ENCODE measurements at places on chromosomes 11 and 22. TPM values are rescaled to one million over a fixed set of nuclear protein-coding genes. Genes with fewer than 3 reads are reported as not detected.

The OR52I2 gene
- not detected for polyA plus RNA-seq

GRCh38 chr22:46457502-46458488 lies 79.6 kb downstream of the CELSR1 start:
- no peak for DNase-seq
- H3K36me3 ChIP-seq: no peaks in the 10 kb centered on the region
- H3K4me1 ChIP-seq: no peaks in the 10 kb centered on the region
- no peak overlapping the region for H3K27ac ChIP-seq
- no peak overlapping the region for H3K4me3 ChIP-seq

DNA sequence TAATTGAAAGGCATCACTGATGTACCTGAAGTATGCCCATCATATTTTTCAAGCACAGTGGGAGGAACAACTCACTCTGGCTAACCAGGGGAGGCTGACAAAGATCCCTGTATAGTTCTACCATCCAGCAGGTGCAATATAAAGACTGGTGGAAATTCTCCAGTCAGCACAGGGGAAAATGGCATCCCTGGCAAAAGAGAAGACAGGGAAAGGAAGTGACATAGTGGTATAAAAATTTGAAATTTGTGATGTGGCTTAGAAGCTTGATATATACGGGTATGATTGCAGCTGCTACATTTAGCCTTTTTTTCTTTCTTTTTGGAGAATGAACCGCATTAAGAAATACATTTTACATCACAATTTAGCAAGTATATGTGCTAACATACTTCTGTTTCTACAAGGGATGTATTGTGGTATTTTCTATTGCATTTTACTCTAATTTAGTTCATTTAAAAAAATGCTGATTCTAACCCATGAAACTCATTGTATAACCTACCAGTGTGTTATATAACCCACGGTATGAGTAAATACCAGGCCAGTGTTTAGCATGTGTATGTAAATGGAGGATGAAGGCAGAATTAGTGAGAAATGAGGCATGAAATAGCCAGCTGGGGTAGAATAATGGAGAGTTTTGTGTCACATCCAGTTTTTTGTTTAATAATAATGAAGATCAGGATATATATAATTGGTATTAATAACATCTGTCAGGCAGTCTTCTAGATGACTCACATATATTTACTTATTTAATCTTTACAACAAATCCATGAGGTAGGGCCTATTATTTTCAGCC lies 186.1 kb downstream of the ARHGAP42 start:
- no peak overlapping the region for H3K4me3 ChIP-seq
- no peaks in the 10 kb centered on the region for H3K36me3 ChIP-seq
- no peak for DNase-seq
- H3K4me1 ChIP-seq: no peaks in the 10 kb centered on the region

DNA sequence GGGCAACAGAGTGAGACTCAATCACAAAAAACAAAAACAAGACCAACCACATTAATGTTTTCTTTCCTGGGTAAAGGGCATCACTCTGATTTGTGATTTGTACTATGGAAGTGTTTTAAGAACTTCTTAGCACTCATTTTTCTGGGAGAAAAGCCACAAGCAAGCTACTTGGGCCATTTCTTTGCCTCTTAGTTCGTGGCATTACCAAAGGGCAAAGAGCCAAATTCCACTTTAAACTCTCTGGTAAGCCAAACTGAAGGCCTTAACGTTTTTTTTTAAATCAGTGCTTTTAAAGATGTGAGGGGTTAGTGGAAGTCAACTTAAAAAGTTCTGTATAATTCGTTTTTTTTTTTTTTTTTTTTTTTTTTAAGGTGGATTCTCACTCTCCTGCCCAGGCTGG lies 36.9 kb downstream of the CAT start:
- no peak overlapping the region for H3K4me3 ChIP-seq
- no peaks in the 10 kb centered on the region for H3K27me3 ChIP-seq
- H3K4me1 ChIP-seq: no peaks in the 10 kb centered on the region
- no peak overlapping the region for H3K27ac ChIP-seq
- no peak for DNase-seq

DNA sequence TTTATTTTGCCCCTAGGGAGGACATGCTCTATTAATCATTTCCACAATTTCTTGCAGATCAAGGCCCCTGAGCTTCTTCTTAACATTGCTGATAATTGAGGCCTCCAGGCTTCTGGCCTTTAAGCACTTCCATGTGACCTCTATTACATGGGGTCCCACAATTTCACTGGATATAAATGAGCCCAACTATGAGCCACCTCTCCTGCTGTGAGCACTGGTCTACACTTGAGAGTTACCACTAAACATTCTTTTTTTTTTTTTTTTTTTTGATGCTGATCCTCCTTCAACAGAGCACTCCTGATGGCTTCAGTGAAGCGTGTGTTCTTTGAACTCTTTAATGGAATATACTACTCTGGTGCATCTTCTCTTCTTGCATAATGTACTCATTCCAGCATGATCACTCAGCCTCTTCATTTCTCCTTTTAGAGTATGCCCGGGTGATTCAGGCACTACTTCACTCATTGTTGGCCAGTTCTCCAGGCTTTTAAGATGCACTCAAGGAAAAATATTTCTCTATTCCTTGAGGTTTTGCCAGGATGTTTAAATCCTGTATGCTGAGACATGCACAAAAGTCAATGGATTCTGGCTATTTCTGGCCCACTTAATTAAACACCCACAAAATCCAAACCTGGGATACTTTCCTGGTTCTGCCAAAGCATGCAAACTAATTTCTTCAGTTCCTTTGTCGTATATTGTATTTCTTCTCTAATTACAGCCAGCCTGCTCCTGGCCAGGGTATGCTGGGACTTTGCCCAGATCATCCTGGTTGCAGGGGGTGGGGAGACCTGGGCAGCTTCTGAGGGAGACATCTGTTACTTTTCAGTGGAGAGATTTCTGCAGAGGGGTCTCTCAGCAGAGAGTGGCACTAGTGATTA lies 257.8 kb upstream of the LUZP2 start:
- H3K27me3 ChIP-seq: no peaks in the 10 kb centered on the region
- no peak overlapping the region for H3K27ac ChIP-seq
- H3K4me3 ChIP-seq: no peak overlapping the region

- no peaks in the 10 kb centered on the region for H3K36me3 ChIP-seq
- H3K27ac ChIP-seq: no peak overlapping the region
- H3K4me1 ChIP-seq: no peaks in the 10 kb centered on the region
- H3K27me3 ChIP-seq: no peaks in the 10 kb centered on the region
- H3K4me3 ChIP-seq: no peak overlapping the region
- DNase-seq: no peak
Observed at GRCh38 chr11:132228746-132229325, 858.4 kb downstream of the NTM start.

GRCh38 chr11:1763336-1763795 lies 361 bp downstream of the CTSD start:
- H3K27ac ChIP-seq: peak overlapping the region; percentile 93
- H3K4me1 ChIP-seq: peaks cover 21% of the 10 kb centered on the region
- H3K27me3 ChIP-seq: no peaks in the 10 kb centered on the region
- peaks cover 38% of the 10 kb centered on the region for H3K36me3 ChIP-seq

Measured in small intestine (tissue), 16 donors.